ENCODE measurements at places on chromosomes 2 and 18.
A peak's percentile ranks its signal among the peaks of the same experiment; 100 is the strongest.

- DNase-seq: no peak
These were observed 1500.4 kb downstream of the DPP10 start for GRCh38 chr2:115942800-115943199.

GRCh38 chr18:55345103-55345950 is 242.7 kb downstream of the TCF4 start:
- no peak for DNase-seq

GRCh38 chr18:29749704-29750103 is 1292.8 kb downstream of the DSC3 start:
- no peak for DNase-seq

DNA sequence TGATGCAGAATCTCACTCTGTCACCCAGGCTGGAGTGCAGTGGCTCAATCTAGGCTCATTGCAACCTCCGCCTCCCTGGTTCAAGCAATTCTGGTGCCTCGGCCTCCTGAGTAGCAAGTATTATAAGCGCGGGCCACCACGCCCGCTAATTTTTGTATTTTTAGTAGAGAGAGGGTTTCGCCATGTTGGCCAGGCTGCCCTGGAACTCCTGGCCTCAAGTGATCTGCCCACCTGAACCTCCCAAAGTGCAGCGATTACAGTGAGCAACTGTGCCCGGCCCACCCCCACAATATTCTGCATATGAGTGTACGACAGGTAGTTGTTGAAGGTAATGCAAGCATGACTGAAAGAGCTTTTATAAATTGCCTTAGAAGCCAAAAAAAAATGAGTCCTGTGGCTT is 1.2 kb downstream of the WDR75 start:
- no peak for DNase-seq

- no peak for DNase-seq
These were observed 100.6 kb downstream of the CABLES1 start for GRCh38 chr18:23235860-23236259.

DNA sequence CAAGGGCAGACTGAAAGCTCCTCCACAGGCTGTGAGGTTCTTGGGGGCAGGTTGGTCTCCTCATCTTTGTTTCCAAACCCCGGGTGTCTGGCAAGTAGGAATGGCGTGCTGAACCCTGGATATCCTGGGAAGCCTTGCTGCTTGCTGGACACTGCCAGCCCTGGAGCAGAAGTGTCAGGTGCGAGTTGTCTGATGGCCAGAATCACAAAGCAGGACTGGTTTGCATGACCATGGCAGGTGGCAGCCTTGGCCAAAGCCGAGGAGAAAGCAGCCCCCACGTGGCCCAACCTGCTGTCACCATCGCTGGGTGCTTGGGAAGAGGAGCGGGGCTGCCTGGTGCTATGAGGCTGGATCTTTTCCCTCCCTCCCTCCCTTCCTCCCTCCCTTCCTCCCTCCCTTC is 309.5 kb upstream of the HS6ST1 start:
- peak; percentile 64 for DNase-seq

DNA sequence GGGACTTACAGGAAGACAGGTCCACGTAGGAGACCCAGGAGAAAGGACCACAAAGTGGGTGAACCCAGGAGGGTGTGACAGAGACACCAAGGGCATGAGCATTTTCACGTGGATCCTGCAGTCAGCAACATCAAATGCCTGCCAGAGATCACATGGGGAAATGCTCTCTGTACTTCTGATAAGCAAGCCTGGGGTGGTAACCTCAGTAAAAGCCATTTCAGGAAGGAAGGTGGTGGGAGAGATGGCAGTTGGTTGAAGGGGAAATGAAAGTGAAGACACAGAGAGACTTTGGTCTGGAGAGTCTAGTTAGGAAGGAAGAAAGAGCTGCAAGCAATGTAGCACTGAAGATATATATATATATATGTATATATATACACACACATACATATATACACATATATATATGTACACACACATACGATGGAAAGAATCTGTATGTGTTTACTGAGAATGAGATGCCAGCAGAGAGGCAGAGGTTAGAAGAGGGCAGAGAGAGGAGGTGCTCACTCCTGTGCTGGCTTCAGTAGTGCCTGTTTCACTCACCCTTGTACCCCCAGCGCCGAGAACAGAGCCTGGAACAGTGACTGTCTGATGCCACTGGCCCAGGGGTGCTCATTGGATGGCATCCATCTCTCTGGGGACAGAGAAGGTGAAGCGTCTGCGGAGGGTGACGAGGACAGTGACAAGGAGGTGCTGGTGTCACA is 314.9 kb downstream of the AFF3 start:
- DNase-seq: no peak

GRCh38 chr2:217559084-217559483 is 443.7 kb downstream of the TNS1 start:
- DNase-seq: no peak

Data from chondrocyte (in vitro differentiated cells).